Renal cortex interstitium (tissue), 15 donors: ENCODE measurements at places on chromosomes 6 and 20. TPM values are rescaled to one million over a fixed set of nuclear protein-coding genes. Genes with fewer than 3 reads are reported as not detected.

DNA sequence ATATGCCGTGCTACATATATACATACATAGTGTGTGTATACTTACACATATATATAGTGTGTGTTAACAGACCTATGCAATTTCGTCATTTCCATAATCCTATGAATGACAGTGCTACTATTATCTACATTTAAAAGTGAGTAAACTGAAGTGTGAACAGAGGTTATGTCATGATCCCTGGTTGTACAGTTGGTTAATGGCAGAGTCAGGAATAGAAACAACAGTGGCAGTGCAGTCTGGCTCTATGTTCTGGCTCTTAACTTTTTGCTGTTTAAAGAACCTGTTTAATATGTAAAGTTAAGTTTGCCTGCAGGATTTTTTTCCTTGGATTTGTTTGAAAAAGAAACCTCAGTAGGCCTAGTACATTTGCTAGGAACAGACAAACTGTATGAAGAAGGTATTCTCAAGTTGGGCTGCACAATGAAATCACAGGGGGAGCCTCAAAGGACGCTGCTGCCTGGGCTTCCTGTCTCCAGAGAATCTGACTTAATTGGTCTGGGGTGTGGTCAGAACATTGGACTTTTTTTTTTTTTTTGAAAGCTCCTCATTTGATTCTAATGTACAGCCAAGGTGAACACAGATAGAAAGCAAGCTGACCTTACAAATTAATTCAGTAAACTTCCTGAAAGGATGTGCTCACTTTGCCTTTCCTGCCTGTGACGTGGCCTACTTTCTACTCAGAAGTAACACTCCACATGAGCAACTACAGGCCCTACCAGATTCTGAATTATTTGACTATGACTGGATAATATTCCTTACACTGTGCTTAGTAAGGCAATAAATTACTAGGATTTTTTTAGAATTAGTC, 29.4 kb downstream of the PLCB1 start:
- no peak for DNase-seq

The MYT1 gene
- polyA plus RNA-seq, result 0.42 TPM

DNA sequence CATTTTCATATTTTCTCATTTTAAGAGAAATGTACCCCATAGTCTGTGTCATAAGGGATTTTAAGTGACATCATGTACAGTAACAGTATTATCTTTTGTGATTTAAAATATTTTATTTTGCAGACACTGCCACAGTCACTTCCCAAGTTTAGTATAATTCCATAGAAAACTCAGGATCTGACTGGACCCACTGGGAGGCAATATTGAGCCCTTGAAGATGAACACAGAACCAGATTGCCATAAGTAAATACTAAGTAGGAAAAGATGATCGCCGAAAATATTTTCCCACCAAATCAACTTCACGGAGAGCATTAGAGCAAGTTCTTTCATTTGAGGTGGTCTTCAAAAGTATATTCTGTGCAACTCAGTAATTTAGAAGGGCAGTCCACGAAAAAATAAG, 17.6 kb upstream of the PKHD1 start:
- no peak for DNase-seq

DNA sequence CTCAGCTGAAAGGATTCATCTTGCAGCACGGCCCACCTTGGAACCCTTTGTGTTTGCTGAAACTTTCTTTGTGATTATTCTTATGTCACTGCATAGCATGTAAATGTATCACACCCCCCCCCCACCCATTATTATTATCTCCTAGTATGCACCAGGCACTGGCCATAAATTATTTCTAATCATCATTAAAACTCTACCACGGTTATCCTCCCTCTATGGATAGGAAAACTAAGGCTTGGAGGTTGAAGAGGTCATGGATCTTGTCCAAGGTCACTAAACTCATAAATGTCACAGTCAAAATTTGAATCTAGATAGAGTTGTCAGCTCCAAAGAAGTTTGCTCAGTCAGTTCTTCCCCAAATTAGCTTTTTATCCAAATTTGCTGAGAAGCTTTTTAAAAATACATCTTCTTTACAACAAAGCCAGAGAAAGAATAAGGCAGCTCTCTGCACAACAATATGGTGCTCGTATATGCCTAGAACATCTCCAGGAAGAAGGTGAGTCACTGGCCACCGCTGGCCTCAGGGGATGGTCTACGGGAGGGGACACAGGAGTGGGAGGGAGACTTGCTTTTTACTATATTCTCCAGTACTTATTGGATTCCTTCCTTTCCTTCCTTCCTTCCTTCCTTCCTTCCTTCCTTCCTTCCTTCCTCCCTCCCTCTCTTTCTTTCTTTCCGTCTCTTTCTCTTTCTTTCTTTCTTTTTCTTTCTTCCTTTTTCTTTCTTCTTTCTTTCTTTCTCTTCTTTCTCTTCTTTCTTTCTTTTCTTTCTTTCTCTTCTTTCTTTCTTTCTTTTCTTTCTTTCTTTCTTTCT, 134.5 kb downstream of the VEGFA start:
- DNase-seq, result no peak

The HAO1 gene
- 0.07 TPM for polyA plus RNA-seq

The SMIM13 gene
- 19.9 TPM for polyA plus RNA-seq

DNA sequence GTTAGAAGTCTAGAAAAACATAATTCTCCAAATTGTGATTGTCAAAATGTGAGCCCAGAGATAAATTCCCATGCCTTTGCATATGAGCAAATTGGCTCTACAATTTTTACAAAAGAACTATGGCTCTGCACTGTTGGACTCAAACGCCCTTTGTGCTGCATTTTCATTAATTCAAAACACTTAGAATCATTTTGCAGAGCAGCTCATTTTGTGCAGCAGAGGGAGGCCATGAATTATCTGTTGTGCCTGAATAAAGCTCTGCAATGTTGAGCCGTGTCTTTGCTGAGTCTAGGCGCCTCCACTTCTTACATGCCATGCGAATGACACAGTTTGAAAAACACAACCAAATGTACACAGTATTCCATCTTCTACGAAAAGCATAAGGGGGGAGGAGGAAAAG, 230.2 kb downstream of the PRKN start:
- no peak for DNase-seq

GRCh38 chr20:11229772-11230171, 556.0 kb upstream of the JAG1 start:
- no peak for DNase-seq

DNA sequence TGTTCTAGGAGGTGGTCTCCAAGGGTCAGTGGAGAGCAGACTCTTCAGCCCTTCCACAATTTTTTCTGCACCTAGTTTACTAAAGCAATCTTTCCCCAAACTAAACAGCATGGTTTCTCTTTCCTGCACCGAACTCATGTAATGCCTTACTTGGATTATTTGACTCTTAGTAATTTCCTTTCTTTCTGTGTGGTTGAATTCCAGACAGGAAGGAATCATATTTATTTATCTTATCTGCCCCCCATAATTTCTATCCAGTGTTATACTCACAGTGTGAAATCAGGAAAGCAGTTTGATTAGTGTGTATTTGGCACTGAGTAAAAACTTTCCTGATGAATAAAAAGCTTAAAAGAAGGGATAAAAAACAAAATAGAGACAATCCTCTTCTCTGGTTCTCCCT, 140.3 kb upstream of the STMND1 start:
- DNase-seq, result no peak

GRCh38 chr6:46719099-46719498, 16.1 kb downstream of the PLA2G7 start:
- DNase-seq, result no peak

DNA sequence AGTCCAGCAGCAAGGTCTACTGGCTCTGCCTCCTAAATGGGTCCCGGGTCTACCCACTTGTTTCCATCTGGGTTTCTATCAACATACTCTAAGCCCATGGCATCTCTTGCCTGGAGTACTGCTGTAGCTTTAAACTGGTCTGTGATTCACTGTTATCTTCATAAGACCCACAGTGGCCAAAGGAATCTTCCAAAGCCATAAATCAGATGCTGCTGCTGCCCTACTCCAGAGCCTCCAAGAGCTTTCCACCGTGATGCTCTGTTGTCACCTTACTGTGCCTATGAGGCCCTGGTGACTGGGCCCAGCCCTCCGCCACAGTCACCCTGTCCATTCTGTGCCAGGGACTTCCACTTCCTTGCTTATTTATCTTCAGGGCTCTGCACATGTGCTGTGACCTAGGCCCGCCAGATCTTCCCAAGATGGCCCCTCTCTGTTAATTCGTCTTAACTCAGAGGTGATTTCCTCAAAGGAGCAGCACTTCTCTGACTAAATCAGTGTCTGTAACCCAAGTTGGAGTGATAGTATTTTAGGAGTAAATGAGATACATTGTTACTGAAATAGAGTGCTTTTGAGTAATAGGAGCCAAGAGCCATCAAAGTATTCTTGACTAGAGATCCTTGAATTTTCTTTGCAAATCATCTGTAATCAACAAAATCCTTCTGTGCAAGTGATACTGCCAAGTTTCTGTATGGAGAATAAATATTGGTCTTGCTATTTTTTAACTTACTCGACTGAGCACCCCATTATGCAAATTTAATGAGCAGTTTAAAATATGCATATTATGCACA, 102.5 kb downstream of the PPP1R14C start:
- DNase-seq, result no peak

- no peak for DNase-seq
Measured at GRCh38 chr20:47195573-47195972, 160.9 kb downstream of the ZMYND8 start.

- DNase-seq, result no peak
Measured at GRCh38 chr20:8874437-8874836, 194.4 kb upstream of the PLCB4 start.

DNA sequence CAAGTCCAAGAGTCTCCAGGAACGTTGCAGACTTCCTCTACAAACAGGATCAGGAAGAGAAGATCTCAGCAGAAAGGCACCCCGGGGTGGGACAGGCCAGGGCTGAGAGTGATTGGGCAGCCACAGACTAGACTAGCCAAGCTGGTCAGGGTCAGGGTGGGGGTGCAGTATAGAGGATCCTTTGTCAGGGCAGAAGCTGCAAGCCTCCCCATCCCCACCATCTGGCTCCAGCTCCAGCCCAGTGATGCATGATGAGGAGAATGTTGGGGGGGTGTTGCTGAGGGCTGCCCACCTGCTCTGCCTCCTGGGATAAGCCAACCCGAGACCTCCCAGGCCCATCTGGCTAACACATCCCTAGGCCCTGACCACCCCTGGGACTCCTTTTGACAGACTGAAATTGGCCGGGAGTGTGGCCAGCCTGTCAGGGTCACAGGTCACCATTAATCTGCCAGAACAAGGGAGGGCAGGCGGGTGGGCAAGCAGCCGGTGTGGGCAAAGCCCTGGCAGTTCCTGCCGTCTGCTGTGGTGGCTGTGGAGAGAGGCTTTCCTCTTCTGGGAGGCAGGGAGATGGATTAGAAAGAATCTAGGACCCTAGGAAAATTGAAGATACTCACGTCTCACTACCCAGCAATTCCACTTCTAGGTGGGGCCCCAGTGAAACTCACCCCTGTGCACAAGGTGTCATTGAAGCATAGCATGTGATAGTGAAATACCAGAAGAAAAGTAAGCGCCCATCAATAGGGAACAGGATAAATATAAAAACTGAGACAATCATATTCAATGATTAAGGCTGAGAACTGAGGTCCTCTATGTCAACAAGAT, 22.1 kb upstream of the SNTA1 start:
- DNase-seq, result no peak

The WFDC5 gene
- polyA plus RNA-seq, result not detected

- DNase-seq, result no peak
Measured at GRCh38 chr6:108669673-108670072, 109.0 kb downstream of the FOXO3 start.

- peak; percentile 11 for DNase-seq
Measured at GRCh38 chr20:16821211-16822089, 73.3 kb downstream of the OTOR start.

DNA sequence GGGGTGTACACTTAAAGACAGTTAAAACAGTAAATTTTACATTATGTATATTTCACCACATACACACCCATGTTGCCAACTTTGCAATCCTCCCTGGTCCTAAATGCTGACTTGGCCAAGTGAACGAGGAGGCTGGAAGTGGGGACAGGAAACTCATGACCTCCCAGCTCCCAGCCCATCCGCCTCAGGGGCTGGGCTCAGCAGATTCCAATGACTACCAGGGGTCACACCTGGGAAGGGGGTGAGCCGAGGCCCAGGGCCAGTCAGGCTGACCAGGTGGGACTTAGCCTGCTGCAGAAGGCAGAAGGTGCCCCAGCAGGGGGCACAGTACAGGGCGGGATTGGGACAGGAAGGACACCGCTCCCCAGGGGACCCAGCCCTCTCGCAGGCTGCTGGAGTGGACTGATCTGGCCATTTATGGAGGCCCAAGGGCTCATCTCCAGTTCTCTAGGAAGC, 2.4 kb downstream of the SIGLEC1 start:
- no peak for DNase-seq

The OR2B6 gene
- polyA plus RNA-seq, result 0.10 TPM

DNA sequence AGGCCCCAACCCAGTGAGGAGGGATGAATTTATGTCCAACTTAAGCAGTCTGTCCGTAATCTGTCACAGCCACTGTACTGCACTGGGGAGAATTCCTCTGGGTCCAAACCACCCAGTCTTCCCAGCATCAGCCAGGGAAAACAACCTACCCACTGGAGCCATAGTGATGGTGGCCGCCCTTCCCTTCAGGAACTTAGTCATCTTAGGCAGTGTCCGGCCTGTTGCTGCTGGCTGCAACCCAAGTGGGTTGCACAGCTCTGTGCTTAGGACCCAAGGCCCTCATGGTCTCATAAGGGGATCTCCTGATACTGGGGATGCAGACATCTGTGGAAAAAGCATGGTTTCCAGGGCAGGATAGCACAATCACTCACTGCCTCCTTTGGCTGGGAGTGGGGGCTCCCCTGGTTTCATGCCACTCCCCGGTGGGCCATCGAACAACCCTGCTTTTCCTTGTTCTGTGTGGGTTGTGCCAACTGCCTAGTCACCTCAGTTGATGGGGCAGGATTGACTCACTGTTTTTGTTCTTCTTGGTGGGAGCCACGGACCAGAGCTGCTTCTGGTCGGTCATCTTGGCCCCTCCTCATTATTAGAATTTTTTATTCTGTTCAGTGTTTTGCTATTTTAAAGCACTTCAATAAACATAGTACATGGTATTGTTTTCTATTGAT, 591.9 kb downstream of the DOK5 start:
- no peak for DNase-seq

GRCh38 chr6:166202321-166202733, 34.7 kb upstream of the TBXT start:
- no peak for DNase-seq

The EMILIN3 gene
- polyA plus RNA-seq, result 8.0 TPM

GRCh38 chr6:159646116-159646515, 46.9 kb downstream of the SOD2 start:
- no peak for DNase-seq

The ADAM33 gene
- 9.7 TPM for polyA plus RNA-seq

- no peak for DNase-seq
Measured at GRCh38 chr20:44011251-44011940, 96.7 kb downstream of the TOX2 start.

- no peak for DNase-seq
Measured at GRCh38 chr6:21390532-21391213, 202.9 kb upstream of the SOX4 start.

GRCh38 chr6:163782436-163783003, 368.0 kb downstream of the QKI start:
- DNase-seq, result no peak

The TGM3 gene
- polyA plus RNA-seq, result 0.65 TPM
